Progenitor cell of endocrine pancreas (in vitro differentiated cells): ENCODE measurements at places on chromosomes 12 and 14.

DNA sequence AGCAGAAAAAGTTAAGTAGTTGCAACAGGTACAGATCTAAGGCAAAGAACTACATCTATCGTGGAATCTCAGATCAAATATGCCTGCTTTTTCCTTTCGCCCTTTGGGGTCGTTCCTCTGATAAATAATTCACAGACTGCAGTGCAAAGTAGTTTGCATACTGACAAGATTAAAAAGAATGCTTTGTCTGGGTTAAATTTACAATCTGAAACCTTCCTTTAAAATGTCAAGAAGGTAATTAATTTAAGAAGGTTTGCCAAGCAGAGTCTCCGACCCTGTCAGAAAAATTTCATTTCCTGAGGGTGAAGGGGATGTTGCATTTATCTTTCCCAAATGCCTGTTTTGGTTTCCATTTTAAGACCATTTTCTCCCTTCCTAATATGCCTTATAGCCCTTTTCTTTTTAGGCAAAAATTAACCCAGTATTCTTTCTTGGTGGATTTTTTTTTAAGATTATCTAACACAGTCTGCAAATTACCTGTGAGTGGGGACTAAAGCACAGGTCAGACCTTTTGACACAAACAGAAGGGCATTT lies 406.9 kb downstream of the LRIG3 start:
- peaks cover 17% of the 10 kb centered on the region for H3K36me3 ChIP-seq
- no peaks in the 10 kb centered on the region for H3K27me3 ChIP-seq
- H3K27ac ChIP-seq: peak overlapping the region; percentile 80
- H3K4me1 ChIP-seq: peaks cover 24% of the 10 kb centered on the region
- no peak for DNase-seq

GRCh38 chr12:17489452-17489851 lies 600.5 kb downstream of the RERGL start:
- H3K4me1 ChIP-seq: no peaks in the 10 kb centered on the region
- H3K27me3 ChIP-seq: no peaks in the 10 kb centered on the region
- no peak overlapping the region for H3K27ac ChIP-seq

DNA sequence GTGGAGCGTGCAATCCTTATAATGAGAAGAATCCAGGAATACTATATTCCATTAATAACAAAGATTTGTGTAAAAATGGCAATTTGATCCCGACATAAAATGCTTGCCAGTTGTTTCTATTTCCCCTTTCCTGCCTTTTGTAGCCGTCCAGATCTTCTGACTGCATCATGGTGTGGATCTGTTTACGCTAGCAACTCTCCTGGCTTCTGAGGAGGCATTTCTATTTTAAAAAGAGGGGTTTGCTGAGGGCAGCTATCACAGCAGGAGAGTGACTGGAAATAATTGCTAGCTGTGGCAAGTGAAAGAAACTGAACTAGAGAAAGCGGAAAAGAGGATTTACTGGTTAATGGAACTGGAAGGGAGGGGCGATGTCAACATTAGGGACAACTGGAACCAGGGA lies 145.6 kb downstream of the ATP23 start:
- no peaks in the 10 kb centered on the region for H3K27me3 ChIP-seq
- no peak for DNase-seq
- H3K36me3 ChIP-seq: no peaks in the 10 kb centered on the region
- no peak overlapping the region for H3K4me3 ChIP-seq
- no peak overlapping the region for H3K27ac ChIP-seq

DNA sequence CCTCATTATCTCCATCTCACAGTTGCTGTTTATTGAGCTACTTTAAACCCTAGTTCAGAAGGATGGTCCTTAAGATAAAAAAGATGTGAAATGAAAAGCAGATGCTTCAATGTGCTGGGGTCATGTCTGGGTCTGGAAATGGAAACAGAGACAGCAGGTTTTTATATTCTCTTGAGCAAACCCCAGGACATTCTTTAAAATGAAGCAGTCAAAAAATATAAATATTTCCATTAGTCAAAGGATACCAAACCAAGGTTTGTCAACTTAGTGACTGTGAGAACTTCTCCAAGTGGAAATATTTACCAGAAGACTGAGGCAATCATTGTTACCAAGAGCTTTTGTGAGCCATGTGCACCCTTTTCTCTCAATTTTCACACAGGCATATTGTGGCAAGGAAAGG lies 102.5 kb upstream of the DIO2 start:
- H3K4me1 ChIP-seq: no peaks in the 10 kb centered on the region
- H3K4me3 ChIP-seq: no peak overlapping the region
- peaks cover 8% of the 10 kb centered on the region for H3K27me3 ChIP-seq
- no peak for DNase-seq

DNA sequence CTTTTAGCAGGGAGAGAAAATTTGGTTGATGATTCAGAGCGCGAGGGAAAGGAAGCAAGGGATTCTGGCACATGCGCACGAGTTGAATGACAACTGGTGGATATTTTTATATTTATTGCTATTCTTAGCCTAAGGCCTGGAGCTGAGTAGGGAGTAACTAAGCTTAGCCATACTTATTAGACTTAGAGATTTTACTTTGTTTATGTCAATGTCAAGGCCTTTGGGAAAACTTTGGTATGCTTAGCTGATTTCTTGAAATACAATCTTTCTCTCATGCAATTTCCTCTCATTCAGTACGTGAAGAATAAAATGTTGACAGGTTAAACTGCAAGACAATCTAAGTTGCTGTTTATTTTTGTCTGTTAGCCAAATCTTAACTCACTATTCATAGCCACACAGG lies 101.1 kb downstream of the CRADD start:
- H3K4me3 ChIP-seq: no peak overlapping the region
- no peak overlapping the region for H3K27ac ChIP-seq
- no peaks in the 10 kb centered on the region for H3K4me1 ChIP-seq
- no peaks in the 10 kb centered on the region for H3K36me3 ChIP-seq

- no peaks in the 10 kb centered on the region for H3K36me3 ChIP-seq
- no peaks in the 10 kb centered on the region for H3K27me3 ChIP-seq
- H3K27ac ChIP-seq: peak overlapping the region; percentile 49
These were observed 14.9 kb upstream of the IRF2BPL start for GRCh38 chr14:77043177-77043983.

GRCh38 chr14:92701826-92702225 lies 46.6 kb downstream of the LGMN start:
- H3K4me1 ChIP-seq: no peaks in the 10 kb centered on the region
- peaks cover 17% of the 10 kb centered on the region for H3K36me3 ChIP-seq
- no peak overlapping the region for H3K4me3 ChIP-seq
- H3K27me3 ChIP-seq: peaks cover 13% of the 10 kb centered on the region
- DNase-seq: no peak

DNA sequence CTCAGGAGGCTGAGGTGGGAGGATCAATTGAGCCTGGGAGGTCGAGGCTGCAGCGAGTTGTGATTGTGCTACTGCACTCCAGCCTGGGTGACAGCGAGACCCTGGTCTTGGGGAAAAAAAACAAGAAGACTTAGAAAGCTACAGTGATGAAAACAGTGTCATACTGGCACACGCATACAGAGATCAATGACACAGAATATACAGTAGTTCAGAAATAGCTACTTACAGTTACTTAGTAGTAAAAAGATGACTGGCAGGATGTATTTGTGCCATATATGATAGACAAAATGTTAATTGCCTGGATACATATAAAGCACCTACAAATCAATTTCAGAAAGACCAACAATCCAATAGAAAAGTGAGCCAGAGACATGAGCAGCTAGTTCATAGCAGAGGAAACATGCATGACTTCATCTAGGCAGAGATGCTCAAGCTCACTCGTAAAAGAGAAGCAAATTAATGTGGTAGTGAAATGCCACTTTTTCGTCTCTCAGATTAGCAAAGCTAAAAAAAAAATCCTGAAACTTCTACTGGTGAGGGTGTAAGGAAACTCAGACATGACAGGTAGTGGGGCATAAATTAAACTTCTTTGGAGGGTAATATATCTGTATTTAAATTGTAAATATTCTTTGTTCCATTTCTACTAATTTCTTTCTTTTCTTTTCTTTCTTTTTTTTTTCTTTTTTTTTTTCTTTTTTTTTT lies 2.5 kb upstream of the ALDH2 start:
- no peaks in the 10 kb centered on the region for H3K36me3 ChIP-seq
- H3K27ac ChIP-seq: no peak overlapping the region
- H3K4me3 ChIP-seq: no peak overlapping the region
- DNase-seq: no peak
- H3K4me1 ChIP-seq: peaks cover 14% of the 10 kb centered on the region

- H3K4me3 ChIP-seq: no peak overlapping the region
- no peak overlapping the region for H3K27ac ChIP-seq
- H3K36me3 ChIP-seq: no peaks in the 10 kb centered on the region
- peaks cover 3% of the 10 kb centered on the region for H3K27me3 ChIP-seq
- H3K4me1 ChIP-seq: no peaks in the 10 kb centered on the region
- DNase-seq: no peak
These were observed 42.1 kb upstream of the TUNAR start for GRCh38 chr14:95834496-95834895.

DNA sequence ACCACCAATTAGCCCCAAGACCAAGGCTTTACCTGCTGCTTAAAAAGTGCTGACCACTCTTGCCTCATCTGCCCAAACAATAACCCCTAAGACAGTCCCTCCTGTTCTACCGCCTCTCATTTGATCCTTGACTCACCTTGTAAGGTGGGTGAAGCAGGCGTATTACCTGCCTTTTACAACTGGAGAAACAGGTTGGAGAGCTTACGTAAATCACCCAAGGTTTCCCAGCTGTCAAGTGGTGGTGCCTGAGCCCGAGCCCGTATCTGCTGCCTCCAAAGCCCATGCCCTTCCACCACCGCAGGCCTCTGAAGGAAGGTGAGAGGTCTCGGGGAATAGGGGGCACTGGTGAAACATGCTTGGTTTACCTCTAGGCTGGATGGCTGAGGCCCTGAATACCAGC lies 36.6 kb downstream of the MAX start:
- H3K36me3 ChIP-seq: peaks cover 21% of the 10 kb centered on the region
- no peak overlapping the region for H3K4me3 ChIP-seq
- H3K27ac ChIP-seq: peak overlapping the region; percentile 18
- no peak for DNase-seq
- no peaks in the 10 kb centered on the region for H3K27me3 ChIP-seq

DNA sequence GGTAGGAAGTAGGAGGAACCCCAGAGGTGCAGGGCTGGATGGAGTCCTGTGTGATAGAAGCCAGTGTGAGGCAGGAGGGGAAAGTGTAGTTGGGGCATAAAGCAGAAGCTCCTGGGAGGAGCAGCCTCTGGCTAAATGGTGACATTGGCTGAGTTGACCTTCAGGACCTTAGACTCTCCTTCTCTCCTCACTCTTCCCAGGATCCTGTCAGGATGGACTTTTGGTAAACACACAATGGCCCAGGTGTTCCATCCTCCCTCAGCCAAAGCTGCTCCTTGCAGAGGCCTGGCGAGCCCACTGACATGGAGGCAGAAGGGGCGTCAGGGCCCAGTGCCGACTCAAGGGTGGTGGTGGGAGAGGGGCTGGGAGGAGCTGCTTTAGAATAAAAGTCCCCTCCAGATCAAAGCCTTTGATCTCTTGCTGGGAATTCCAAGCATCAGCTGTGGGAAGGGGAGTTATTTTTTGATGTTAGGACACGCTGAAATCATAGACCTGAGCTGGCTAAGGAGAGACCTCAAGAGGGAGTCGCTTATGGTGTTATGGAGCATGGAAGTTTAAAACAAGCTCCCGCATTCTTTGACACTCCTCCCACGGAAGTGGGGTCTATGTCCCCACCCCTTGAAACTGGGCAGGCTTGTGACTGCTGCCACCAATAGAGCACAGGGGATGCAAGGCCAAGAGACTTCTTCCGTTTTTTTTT lies 44.1 kb downstream of the SMIM41 start:
- H3K36me3 ChIP-seq: no peaks in the 10 kb centered on the region
- no peak for DNase-seq
- H3K27ac ChIP-seq: no peak overlapping the region
- peaks cover 13% of the 10 kb centered on the region for H3K4me1 ChIP-seq
- peaks cover 15% of the 10 kb centered on the region for H3K27me3 ChIP-seq

GRCh38 chr12:95269892-95270291 lies 52.3 kb downstream of the VEZT start:
- no peaks in the 10 kb centered on the region for H3K27me3 ChIP-seq
- peaks cover 26% of the 10 kb centered on the region for H3K36me3 ChIP-seq
- no peak overlapping the region for H3K4me3 ChIP-seq
- H3K27ac ChIP-seq: no peak overlapping the region
- peaks cover 4% of the 10 kb centered on the region for H3K4me1 ChIP-seq

DNA sequence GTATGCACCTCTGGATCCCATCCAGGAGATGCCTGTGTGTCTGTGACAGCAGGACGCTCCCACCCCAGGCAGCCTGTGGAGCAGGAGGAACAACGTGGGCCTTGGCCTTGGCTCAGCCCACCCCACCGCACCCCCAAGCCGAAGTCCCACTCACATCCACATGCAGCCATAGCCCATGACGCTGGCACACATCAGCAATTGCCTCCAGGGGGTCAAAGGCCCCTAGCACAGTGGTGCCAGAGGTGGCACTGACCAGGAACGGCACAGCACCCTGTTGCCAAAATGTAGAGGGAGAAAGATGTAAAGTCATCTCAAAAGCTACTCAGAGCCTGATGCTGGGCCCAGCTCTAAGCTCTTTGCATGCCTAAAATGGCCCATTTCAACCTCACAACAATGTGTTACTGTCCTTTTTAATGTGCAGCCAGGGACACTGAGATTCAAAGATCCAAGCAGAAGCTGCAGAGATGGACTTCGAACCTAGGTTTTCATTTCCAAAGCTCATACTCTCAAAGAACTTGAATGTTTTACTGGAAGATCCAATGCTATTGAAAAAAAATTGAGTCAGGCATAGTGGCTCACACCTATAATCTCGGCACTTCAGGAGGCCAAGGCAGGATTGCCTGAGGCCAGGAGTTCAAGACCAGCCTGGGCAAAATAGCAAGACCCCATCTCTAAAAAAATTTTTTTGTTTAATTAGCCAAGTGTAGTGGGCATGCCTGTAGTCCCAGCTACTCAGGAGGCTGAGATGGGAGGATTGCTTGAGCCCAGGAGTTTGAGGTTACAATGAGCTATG lies 19.2 kb upstream of the ZNF740 start:
- no peak for DNase-seq
- H3K4me3 ChIP-seq: no peak overlapping the region
- H3K4me1 ChIP-seq: no peaks in the 10 kb centered on the region
- H3K36me3 ChIP-seq: peaks cover 2% of the 10 kb centered on the region
- no peaks in the 10 kb centered on the region for H3K27me3 ChIP-seq
- no peak overlapping the region for H3K27ac ChIP-seq

DNA sequence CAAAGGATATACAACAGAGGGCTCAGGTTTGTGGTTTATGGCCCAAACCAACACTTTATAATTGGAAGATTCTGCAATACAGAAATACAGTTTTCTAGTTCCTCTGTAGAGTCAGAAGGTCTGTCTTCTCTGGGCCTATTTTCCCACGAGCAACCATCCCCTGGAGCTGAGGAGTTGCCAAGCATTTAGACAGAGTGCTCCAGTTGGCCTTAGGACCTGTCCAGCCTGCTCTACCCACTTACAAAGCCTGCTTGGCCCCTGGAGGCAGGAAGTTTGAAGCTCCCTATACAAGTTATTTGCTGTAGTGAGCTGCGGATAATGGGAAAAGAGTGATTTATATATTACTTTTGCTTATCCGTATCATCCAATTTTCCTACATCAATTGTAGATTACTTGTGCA lies 60.8 kb upstream of the HSPB8 start:
- DNase-seq: no peak
- H3K27ac ChIP-seq: no peak overlapping the region
- peaks cover 10% of the 10 kb centered on the region for H3K4me1 ChIP-seq
- no peaks in the 10 kb centered on the region for H3K36me3 ChIP-seq
- H3K4me3 ChIP-seq: no peak overlapping the region

- no peak for DNase-seq
- H3K27ac ChIP-seq: no peak overlapping the region
- no peaks in the 10 kb centered on the region for H3K36me3 ChIP-seq
- no peaks in the 10 kb centered on the region for H3K4me1 ChIP-seq
- no peaks in the 10 kb centered on the region for H3K27me3 ChIP-seq
- no peak overlapping the region for H3K4me3 ChIP-seq
These were observed 93.7 kb upstream of the USP15 start for GRCh38 chr12:62166525-62166924.
